ENCODE measurements at places on chromosomes 7 and 10. TPM values are rescaled to one million over a fixed set of nuclear protein-coding genes. Genes with fewer than 3 reads are reported as not detected.

Gene AASS
- total RNA-seq = 0.26 TPM

- no peak for DNase-seq
These were observed 3.0 kb upstream of the AKR1C3 start for GRCh38 chr10:5091196-5091595.

Gene AKR1C8
- total RNA-seq = not detected

- no peak for DNase-seq
These were observed 215.6 kb downstream of the ELFN1 start for GRCh38 chr7:1885465-1886226.

Data from activated CD8-positive, alpha-beta T cell treated with anti-CD3 and anti-CD28 coated beads, Interleukin-2, amount 10 ng/mL, durations not matched to agents 7 days and 5 days (primary cell).